ENCODE measurements at places on chromosomes 2 and 18.

DNA sequence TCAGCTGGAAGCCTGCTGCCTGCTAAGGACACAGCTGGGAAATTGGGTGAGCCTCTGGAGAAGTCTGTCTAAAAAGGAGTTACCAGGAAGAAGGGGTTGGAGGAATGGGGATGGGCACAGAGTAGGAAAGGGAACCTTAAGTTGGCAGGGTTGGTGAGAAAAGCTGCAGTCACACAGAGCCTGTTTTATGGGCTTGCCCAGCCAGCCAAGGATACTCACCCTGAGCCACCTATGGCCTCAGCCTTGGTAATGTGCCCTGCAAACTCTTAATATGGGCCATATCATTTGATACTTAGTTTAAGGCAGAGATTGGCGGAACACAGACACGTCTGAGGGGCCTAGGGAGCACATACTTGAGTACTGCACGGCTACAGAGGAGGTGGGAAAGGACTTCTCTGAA lies 418.3 kb upstream of the RAB12 start:
- no peak for DNase-seq

- no peak for DNase-seq
These were observed 27.0 kb upstream of the INO80D start for GRCh38 chr2:206112846-206113547.

DNA sequence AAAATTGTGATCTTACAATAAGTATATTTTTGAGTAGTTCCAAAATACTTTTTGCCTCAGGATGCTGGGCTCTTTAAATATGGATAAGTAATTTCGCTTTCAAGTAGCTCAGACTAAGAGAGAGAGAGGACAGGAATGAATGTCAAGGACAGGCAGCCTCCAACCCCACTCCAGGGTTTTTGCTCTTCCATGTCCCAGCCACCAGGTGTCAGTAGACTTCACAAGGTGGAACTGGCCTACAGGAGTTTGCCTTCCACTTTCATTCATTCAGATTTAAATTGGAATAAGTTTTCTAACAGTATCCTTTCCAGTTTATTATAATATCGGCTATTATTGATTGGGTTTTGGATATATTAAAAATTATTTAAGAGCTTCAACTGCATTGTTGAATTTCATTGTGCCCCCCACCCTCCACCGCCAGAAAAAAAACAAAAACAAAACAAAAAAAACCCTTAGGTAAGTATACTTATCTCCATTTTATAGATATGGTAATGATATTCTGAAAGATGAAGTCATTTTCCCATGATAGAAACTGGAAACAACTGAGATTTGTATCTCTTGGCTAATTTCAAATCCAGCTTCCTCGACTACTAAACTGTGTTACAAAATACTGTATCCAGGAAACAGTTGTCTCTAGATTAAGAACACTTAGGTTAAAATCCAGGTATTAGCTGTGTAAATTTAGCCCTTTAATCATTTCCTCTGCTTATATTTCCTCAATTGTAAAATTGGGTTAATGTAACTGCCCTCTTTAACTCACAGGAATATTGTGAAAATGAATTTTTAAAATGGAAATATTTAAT lies 793.1 kb downstream of the ERBB4 start:
- peak; percentile 71 for DNase-seq

DNA sequence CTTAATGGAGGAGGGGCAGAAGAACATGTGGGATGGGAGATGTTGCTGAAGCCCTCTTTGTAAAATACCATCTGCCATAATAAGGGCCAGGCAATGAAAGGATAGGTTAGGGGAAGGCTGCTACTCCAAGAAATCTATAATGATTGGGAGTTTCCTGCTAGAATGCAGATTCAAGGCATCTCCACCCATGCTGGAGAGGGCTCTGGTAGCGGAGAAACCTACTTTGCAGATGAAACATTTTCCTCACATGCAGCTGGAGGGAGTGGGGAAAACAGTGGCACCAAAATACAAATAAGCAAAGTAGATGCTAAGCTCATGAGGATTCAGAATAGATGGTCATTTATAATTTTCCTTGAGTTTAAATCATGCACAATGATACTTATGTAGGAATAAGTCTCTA lies 82.3 kb upstream of the GCFC2 start:
- DNase-seq: no peak

- DNase-seq: no peak
These were observed 3.0 kb downstream of the ACOXL start for GRCh38 chr2:110735366-110735765.

Data from NCI-H2171 treated with DMSO at 0.1 percent for 48 hours (cell line).